Sigmoid colon (tissue), 7 donors: ENCODE measurements at places on chromosomes 16 and 17. TPM values are rescaled to one million over a fixed set of nuclear protein-coding genes. Genes with fewer than 3 reads are reported as not detected.
A peak's percentile ranks its signal among the peaks of the same experiment; 100 is the strongest.

DNA sequence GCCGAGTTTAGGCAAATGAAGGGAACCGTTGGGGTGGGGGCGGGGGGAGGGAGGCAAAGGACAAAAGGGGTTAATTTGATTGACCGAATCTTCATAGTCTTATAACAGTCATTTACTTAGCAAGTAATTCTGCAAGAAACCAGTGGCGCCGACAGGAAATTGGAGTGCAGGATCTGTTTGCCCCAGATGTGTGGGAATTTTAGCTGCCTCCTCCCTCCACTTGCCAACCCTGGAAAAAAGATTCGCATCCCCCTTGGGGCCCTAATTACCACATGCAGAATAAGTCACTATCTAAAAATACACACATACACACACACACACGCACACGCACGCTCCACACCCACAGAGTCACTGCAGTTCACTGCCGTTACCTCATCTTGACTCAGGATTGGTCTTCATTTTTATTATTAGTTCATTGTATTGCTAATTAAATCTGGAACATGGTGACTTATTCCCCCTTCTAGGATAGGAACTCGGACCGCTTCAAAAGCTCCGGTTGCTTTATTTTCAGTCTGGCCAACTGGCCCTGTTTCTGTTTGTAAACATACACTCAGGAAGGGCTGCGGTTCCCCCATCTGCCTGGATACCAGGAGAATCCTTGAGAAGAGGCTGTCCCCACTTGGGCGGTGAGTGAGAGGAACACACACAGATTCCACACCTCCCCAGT is 241.6 kb upstream of the SALL1 start:
- DNase-seq, result no peak

DNA sequence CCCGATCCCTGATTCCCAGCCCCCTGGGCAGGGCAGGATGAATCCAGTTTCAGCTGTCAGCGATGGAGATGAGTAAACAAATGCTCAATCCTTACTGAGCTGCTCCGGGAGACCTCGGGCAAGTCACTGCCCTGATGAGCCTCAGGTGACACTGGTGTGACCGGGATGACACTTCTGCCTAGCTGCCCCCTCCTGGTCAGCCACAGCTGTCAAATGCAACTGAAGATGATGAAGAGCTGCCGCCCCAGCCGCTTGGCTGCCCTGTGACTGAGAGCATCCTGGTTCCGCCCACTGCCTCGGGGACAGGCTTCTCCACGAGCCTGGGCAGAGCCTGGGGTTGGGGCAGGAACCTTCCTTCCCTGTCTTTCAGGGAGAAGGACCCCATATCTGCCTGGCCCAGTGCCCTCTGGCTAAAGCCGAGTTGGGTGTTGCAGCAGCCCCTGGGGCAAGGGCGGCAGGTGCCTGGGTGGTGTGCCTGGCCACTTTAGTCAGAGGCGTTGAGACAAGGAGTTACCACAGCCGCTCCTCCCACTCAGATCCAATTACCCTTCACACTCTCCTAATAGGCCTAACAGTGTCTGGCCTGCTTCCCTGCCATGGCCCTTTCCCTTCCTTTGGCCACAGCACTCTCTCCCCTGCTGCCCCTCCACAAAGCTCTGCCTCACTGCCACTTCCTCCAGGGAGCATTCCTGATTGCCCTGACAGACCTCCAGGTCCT is 5.5 kb downstream of the CCL17 start:
- no peak for DNase-seq

DNA sequence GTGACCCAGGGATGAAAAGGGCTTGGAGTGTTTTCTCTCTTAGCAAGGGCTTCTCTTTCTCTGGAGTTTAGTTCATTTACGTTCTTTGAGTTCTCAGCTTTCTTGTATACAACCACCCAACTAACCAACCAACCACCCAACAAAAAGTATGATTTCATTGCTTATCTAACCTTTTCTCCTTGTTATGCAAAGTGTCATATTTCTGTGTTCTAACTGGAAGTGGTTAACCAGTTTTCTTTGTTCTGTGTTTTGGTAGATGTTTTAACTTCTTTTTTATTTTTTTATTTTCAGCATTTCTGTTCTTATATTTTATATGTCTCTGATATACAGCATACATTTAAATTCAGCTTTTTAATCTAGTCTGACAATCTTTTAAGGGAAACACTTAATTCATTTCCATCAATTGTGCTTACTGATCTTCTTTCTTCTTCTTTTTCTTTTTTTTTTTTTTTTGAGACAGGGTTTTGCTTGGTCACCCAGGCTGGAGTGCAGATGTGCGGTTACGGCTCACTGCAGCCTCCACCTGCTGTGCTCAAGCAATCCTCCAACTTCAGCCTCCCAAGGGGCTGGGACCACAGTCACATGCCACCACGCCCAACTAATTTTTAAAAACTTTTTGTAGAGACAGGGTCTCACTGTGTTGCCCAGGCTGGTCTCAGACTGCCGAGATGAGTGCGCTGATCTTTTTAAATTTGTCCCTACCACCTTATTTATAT is 29.6 kb downstream of the NLK start:
- no peak for DNase-seq

DNA sequence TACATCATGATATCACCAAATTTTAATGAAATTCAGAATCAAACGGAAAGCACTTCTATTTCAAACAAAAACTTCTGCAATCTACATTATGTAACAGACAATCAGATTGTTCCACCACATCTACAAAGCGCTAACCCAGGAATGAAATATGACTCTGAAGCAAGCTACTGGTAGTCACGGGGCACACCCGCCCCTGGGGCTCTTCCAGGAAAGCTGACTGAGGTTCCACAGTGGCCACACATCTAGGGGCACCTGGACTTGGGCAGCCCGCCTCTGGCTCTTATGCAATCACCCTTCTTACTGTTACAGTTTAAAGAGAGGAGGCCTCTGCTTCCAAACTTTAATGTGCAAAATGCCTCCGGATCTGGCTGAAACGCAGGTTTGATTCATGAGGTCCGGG is 27.5 kb downstream of the ZCCHC14 start:
- peak; percentile 96 for DNase-seq

- DNase-seq, result no peak
Observed at GRCh38 chr16:17237350-17237944, 233.3 kb downstream of the XYLT1 start.

DNA sequence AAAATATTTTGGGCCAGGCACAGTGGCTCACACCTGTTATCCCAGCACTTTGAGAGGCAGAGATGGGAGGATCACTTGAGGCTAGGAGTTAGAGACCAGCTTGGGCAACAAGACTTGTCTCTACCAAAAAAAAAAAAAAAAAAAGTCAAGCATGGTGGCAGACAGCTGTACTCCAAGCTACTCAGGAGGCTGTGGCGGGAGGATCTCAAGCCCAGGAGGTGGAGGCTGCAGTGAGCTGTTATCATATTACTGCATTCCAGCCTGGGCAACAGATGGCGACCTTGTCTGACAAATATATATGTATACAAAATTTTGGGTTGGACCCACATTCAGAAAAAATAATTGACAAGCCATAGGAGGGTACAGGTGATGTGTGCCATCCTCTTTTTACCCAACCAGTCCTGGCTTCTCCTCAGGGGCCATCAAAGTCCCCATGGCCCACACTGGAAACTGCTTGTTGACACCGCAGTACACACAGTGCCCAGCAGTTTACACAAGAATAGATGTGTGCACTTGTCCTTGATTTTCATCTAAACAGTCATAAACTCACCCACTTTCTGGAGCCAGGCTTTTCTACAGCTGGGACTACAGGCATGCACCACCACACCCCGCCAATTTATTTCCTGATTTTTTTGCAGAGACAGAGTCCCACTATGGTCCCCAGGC is 1.7 kb downstream of the CES2 start:
- DNase-seq, result no peak

- DNase-seq, result no peak
Observed at GRCh38 chr16:30967795-30968194, 10.2 kb downstream of the SETD1A start.

- DNase-seq, result no peak
Observed at GRCh38 chr16:5678371-5678770, 580.8 kb upstream of the EEF2KMT start.

DNA sequence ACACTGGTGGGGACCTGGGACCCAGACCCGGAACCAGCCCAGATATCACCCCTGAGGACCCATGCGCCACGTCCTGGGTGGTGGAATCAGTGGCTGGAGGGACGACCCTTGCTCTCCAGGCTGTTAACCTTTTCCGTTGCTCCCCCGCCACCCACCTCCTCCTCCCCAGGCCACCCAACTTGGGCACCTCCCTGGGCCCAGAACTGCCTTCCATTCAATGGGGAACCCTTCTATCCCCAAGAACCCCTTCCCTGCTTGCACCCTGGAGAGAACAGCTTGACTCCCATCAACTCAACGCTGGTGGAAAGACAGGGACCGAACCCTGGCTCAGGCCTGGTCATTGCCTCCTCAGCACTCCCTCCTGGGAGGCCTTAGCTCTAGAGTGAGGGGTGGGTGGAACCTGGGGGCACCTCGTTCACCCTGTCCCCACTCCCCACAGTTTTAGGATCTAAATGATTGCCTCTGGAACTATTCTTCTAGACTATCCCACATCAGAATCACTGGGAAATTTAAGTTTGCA is 5.7 kb upstream of the IL32 start:
- no peak for DNase-seq

The RNF166 gene
- total RNA-seq, result 18.9 TPM

DNA sequence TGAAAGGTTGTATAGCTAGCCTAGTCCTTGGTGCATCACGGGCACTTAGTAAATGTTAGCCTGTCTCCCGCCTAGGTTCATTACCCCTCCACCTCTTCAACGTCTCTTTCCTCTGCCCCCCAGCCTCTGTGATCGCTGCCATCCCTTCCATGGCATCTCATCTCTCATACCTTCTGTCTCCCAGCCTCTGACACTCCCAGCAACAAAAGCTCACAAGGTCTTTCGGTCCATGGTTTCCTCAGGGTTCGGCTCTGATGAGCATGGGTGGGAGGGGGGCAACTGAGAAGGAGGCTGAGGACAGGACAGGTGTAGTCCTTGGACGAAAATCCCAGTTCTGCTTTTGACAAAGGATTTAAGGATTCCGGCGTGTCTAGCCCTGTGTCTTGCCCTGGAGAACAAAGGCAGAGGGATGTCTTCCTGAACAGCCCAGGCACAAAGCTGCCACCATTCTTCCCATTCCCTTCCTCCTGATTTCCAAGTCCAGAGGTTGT is 16.7 kb downstream of the CCR7 start:
- no peak for DNase-seq
